ENCODE measurements at places on chromosomes 1 and 21. TPM values are rescaled to one million over a fixed set of nuclear protein-coding genes. Genes with fewer than 3 reads are reported as not detected.

DNA sequence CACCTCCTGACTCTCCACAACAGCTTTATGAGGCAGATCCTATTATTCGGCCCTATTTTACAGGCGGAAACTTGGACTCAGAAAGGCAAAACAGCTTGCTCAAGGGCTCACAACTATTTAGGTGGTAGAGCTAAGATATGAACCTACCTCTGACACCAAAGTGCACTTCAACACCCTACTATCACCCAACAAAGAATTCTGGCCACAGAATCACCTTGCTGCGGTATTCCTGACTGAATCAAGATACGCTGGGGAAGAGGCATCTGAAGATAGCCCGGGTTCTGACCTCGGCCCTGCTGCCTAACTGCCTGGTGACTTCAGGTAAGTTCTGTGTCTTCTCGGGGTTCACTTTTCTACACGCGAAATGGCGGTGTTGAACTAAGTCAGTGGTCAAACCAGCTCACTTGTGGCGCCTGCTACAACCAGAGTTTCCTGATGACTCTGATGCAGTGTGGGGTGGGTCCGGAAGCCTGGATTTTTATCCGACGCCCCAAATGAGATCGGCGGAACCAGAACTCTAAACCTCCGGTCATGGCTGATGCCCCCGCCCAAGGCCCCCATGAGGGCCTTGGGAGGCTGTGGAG, 608 bp downstream of the PEF1 start:
- H3K27me3 ChIP-seq: no peaks in the 10 kb centered on the region
- H3K36me3 ChIP-seq: no peaks in the 10 kb centered on the region
- no peak for DNase-seq
- no peaks in the 10 kb centered on the region for H3K4me1 ChIP-seq

- no peaks in the 10 kb centered on the region for H3K27me3 ChIP-seq
- DNase-seq: no peak
- H3K27ac ChIP-seq: no peak overlapping the region
- H3K4me1 ChIP-seq: no peaks in the 10 kb centered on the region
- H3K4me3 ChIP-seq: no peak overlapping the region
Observed at GRCh38 chr21:21751286-21751685, 753.1 kb downstream of the NCAM2 start.

DNA sequence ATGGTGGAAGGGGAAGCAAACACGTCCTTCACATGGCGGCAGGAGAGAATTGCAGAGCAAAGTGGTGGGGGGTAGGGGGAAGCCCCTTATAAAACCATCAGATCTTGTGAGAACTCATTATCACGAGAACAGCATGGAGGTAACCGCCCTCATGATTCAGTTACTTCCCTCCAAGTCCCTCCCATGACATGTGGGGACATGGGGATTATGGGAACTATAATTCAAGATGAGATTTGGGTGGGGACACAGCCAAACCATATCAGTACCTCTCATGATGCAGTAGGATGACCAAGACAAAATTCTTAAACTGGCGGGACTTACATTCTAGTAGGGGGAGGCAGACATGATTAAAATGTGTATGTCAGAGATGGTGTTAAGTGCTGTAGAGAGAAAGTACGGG, 38.8 kb downstream of the WNT4 start:
- no peak for DNase-seq
- no peaks in the 10 kb centered on the region for H3K36me3 ChIP-seq
- no peaks in the 10 kb centered on the region for H3K4me1 ChIP-seq
- no peak overlapping the region for H3K4me3 ChIP-seq

The C1orf116 gene
- total RNA-seq: 36.5 TPM

DNA sequence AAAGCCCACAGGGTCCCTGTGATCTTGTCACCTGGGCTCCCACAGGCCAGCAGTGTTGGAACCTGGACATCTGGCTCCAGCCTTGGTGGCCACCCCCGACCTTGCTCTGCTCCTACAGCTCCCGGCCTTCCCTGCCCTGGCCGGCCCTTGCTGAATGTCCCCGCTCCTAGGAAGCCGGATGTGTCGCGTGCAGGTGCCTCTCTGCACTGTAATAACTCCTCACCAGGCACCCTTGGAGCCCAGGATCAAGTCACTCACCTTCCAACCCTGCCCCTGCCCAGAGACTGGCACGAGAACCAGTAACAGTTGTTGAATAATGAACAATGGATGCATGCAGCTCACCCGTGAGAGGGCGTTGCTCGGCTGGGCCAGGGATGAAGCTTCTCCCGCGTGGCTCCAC, 12.1 kb downstream of the PDE9A start:
- H3K4me1 ChIP-seq: peaks cover 24% of the 10 kb centered on the region
- H3K36me3 ChIP-seq: no peaks in the 10 kb centered on the region
- H3K27me3 ChIP-seq: no peaks in the 10 kb centered on the region
- peak overlapping the region; percentile 77 for H3K27ac ChIP-seq

- H3K4me1 ChIP-seq: no peaks in the 10 kb centered on the region
- no peak for DNase-seq
- no peaks in the 10 kb centered on the region for H3K27me3 ChIP-seq
- no peaks in the 10 kb centered on the region for H3K36me3 ChIP-seq
Observed at GRCh38 chr21:8989721-8990325, 1531.6 kb upstream of the TPTE start.

The C1QC gene
- total RNA-seq: 76.9 TPM

GRCh38 chr1:90854397-90854924, 137.4 kb upstream of the BARHL2 start:
- H3K4me3 ChIP-seq: no peak overlapping the region
- H3K27ac ChIP-seq: no peak overlapping the region
- no peaks in the 10 kb centered on the region for H3K27me3 ChIP-seq
- H3K36me3 ChIP-seq: no peaks in the 10 kb centered on the region
- H3K4me1 ChIP-seq: no peaks in the 10 kb centered on the region

The SPATA46 gene
- 0.62 TPM for total RNA-seq

GRCh38 chr1:1020000-1020404, at the start of gene AGRN:
Gene AGRN, plus strand, starts transcription at chr1:1020120. Its CDS starts 53 bp downstream, at chr1:1020173.
- H3K27me3 ChIP-seq: no peaks in the 10 kb centered on the region
- H3K36me3 ChIP-seq: no peaks in the 10 kb centered on the region

- H3K27ac ChIP-seq: no peak overlapping the region
- H3K36me3 ChIP-seq: no peaks in the 10 kb centered on the region
- no peaks in the 10 kb centered on the region for H3K4me1 ChIP-seq
- DNase-seq: no peak
Observed at GRCh38 chr21:8992731-8993174, 1528.6 kb upstream of the TPTE start.

DNA sequence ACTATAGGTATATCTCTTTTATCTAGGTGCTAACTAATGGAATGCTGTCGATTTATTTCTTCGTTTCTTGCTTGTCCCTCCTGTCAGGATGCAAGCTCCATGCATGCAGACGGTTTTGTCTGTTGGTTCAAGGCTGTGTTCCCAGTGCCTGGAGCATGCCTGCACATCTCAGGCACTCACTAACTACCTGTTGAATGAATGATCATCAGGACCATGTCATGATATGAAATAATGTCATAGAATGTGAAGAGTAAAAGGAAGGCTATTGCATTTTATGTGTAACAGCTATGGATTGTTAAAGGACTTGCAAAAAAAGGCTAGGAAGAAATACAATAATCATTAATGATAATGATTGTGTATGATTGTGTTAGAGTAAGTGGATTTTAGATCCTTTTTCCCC, 4.2 kb downstream of the GPR25 start:
- H3K27me3 ChIP-seq: peaks cover 11% of the 10 kb centered on the region
- no peaks in the 10 kb centered on the region for H3K36me3 ChIP-seq
- peaks cover 5% of the 10 kb centered on the region for H3K4me1 ChIP-seq
- no peak for DNase-seq

The PRR9 gene
- total RNA-seq: not detected

GRCh38 chr1:197284966-197285365, 16.9 kb downstream of the CRB1 start:
- H3K4me3 ChIP-seq: no peak overlapping the region
- no peaks in the 10 kb centered on the region for H3K4me1 ChIP-seq
- H3K27ac ChIP-seq: no peak overlapping the region
- no peak for DNase-seq
- H3K27me3 ChIP-seq: no peaks in the 10 kb centered on the region
- no peaks in the 10 kb centered on the region for H3K36me3 ChIP-seq

The COL9A2 gene
- total RNA-seq: 16.1 TPM

The TBX19 gene
- 1.9 TPM for total RNA-seq
